Daoy (cell line): ENCODE measurements at places on chromosomes 11 and 22. TPM values are rescaled to one million over a fixed set of nuclear protein-coding genes. Genes with fewer than 3 reads are reported as not detected.

The MMP27 gene
- not detected in 2 replicates for total RNA-seq

The POU2AF3 gene
- total RNA-seq: not detected in 2 replicates

The CCDC73 gene
- total RNA-seq: not detected in 2 replicates

The GAB4 gene
- total RNA-seq: 0.09 TPM in 1 of 2 replicates, not detected in the other

The GDPD4 gene
- total RNA-seq: not detected in 2 replicates

The MOV10L1 gene
- 0.11 TPM in 1 of 2 replicates, not detected in the other for total RNA-seq

The NRIP3 gene
- 27.4 and 34.8 TPM in 2 replicates for total RNA-seq

The SAA1 gene
- total RNA-seq: 0.69 TPM in 1 of 2 replicates, not detected in the other

The IL18 gene
- total RNA-seq: not detected in 2 replicates

The GAL3ST1 gene
- 0.12 and 0.29 TPM in 2 replicates for total RNA-seq

The H19 gene
- total RNA-seq: 0.06 TPM in 1 of 2 replicates, not detected in the other

The DGCR6L gene
- 59.8 and 69.1 TPM in 2 replicates for total RNA-seq

The MISFA gene
- 0.63 and 6.4 TPM in 2 replicates for total RNA-seq

The PRG3 gene
- not detected in 2 replicates for total RNA-seq

The IRAG1 gene
- not detected in 2 replicates for total RNA-seq

The GRM5 gene
- total RNA-seq: not detected in 2 replicates

The HTR3B gene
- not detected in 2 replicates for total RNA-seq

The GSTT2B gene
- 0.68 and 0.91 TPM in 2 replicates for total RNA-seq

The GGT5 gene
- total RNA-seq: not detected in 2 replicates

The OTOG gene
- not detected in 2 replicates for total RNA-seq

The SYT13 gene
- total RNA-seq: 0.91 and 2.6 TPM in 2 replicates

The RIC3 gene
- 2.4 and 7.3 TPM in 2 replicates for total RNA-seq

The PANX2 gene
- 0.48 and 1.5 TPM in 2 replicates for total RNA-seq

The CHRDL2 gene
- not detected in 2 replicates for total RNA-seq

The ACTN3 gene
- total RNA-seq: not detected in 2 replicates

The F2 gene
- total RNA-seq: not detected in 2 replicates

The NPAS4 gene
- 0.11 TPM in 1 of 2 replicates, not detected in the other for total RNA-seq

The GAS2 gene
- 0.71 and 1.2 TPM in 2 replicates for total RNA-seq

The INPP5J gene
- 0.80 and 1.3 TPM in 2 replicates for total RNA-seq

The PGAP2 gene
- total RNA-seq: 6.8 and 14.5 TPM in 2 replicates

The APOC3 gene
- total RNA-seq: not detected in 2 replicates

The OR4C6 gene
- total RNA-seq: not detected in 2 replicates

The DDI1 gene
- not detected in 2 replicates for total RNA-seq

The PIWIL4 gene
- 0.74 and 1.2 TPM in 2 replicates for total RNA-seq

The PHF21A gene
- total RNA-seq: 4.8 and 11.3 TPM in 2 replicates

The OR6A2 gene
- total RNA-seq: 0.06 TPM in 1 of 2 replicates, not detected in the other

The PRRG4 gene
- total RNA-seq: 0.54 and 1.7 TPM in 2 replicates

The OR2AG2 gene
- total RNA-seq: 0.03 TPM in 1 of 2 replicates, not detected in the other

The TRPM5 gene
- total RNA-seq: 0.11 TPM in 1 of 2 replicates, not detected in the other

The B3GAT1 gene
- 0.29 and 1.3 TPM in 2 replicates for total RNA-seq

The CLMP gene
- 20.8 and 29.1 TPM in 2 replicates for total RNA-seq

The TMEM45B gene
- total RNA-seq: not detected in 2 replicates

The C11orf86 gene
- total RNA-seq: not detected in 2 replicates

The NAV2 gene
- 1.8 and 2.1 TPM in 2 replicates for total RNA-seq

The DSCAML1 gene
- not detected in 2 replicates for total RNA-seq

The LDHAL6A gene
- 0.11 TPM in 1 of 2 replicates, not detected in the other for total RNA-seq

The KCNQ1OT1 gene
- 0.77 and 1.1 TPM in 2 replicates for total RNA-seq

The GLYATL1 gene
- 1.1 TPM in 1 of 2 replicates, not detected in the other for total RNA-seq

The C22orf15 gene
- not detected in 2 replicates for total RNA-seq

The OR8D4 gene
- not detected in 2 replicates for total RNA-seq

The C11orf52 gene
- total RNA-seq: not detected in 2 replicates

The BLID gene
- 0.34 TPM in 1 of 2 replicates, not detected in the other for total RNA-seq
